ENCODE measurements at places on chromosomes 3 and 15.

DNA sequence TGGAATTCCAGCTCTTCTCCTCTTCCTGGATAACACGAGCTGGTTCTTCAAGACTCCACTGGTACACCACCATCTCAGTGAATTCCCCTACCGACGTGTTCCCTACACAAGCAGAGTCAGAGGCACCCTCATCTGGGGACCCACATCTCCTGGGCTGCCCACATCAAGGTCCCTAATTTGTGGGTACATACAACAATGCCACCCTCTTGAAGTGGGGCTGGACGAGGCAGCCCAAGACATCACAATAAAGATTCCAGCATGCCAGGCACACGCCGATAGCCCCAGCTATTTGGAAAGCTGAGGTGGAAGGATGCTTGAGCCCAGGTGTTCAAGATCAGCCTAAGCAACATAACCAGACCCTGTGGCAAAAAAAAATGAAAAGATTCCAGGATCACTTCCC lies 221.2 kb upstream of the LINGO1 start:
- DNase-seq: no peak

- no peak for DNase-seq
Measured at GRCh38 chr15:63334821-63335220, 46.8 kb downstream of the CA12 start.

- DNase-seq: no peak
Measured at GRCh38 chr3:55906896-55907295, 419.8 kb upstream of the WNT5A start.

DNA sequence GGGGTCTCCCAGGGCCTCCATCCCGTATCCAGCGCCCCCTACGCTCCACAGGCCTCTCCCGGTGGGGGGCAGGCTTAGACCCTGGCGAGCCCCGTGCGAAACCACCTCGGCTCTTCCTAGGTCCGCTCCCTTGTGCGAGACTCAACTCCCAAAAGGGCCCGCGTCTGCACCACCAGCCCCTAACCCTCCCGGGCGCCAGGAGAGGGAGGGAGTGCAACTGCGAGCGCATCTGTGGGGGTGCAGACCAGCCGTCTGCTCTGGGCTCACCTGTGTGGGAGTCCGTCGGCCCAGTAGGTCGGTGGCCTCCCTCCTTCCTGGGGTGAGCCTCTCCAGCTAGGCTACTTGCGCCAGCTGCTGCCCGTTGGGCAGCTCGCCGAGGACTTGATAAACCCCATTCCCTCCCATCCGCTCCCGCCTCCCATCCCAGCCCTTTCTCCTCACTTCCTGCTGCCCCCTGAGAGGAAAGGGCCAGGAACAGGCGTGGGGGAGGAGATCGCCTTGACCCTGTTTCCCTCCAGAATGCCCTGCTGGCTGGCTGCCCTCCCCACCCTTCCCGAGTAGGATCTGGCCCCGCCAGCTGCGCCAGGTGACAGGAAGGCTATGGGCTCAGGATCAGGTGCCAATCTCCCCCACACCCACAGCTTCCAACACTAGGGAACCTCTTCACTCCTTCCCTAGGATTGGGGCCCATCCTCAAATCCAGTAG lies at the start of gene HYAL2:
Gene HYAL2, minus strand, starts transcription at position 360 of the 706 bp plus-strand sequence. CDS start 2,256 bp downstream, outside the sequence.
- DNase-seq: no peak

GRCh38 chr15:36465304-36465703 lies 114.1 kb upstream of the CDIN1 start:
- DNase-seq: no peak

GRCh38 chr15:60385620-60386552 lies 11.9 kb downstream of the ANXA2 start:
- no peak for DNase-seq

GRCh38 chr3:96776818-96777217 lies 37.6 kb upstream of the EPHA6 start:
- DNase-seq: no peak

- no peak for DNase-seq
Measured at GRCh38 chr3:129116482-129116946, 5.1 kb downstream of the RAB43 start.

GRCh38 chr3:157408499-157409149 lies 28.0 kb upstream of the PTX3 start:
- DNase-seq: no peak

DNA sequence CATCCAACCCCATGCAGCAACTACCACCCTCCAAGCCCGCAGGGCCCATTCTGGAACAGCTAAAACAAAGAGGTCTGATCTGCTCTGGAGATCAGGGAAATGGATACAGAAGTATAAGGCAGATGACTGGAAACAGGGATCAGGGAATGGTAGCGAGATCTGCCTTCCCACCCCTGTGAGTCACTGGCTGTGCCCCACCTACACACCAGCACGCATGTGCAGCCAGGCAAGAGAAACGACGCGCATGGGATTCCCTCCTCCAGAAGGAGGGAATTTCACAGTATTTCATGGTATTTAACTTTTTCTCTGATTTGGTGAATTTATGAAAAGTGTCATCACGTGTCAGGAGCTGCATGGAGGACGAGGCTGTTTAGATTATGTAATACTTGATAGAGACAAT lies 116.7 kb downstream of the ARRDC4 start:
- DNase-seq: no peak

DNA sequence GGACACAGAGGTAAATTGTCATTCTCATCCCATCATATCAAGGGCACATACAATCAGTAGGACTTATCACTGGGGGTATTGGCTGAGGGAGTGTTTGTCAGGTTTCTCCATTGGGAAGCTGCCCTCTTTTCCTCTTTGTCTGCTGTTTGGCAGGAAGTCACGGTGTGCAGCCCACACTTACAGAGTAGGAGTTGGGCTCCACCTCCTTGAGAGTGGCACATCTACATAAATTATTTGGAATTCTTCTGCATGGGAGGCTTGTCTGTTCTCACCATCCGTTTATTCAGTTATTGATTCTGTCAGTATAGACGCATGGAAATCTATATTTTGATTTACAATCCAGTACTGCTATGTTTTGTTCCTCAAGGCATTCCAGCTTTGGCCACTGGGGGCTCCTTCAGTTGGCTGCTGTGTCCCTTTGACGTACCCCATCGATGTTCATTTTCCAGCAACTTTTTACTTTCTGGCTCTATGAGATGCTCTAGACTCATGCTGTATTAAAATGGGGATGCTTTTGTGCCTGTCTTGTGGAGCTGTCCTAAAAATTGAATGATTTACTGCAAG lies 200.3 kb downstream of the SLCO3A1 start:
- DNase-seq: no peak

GRCh38 chr3:132253262-132253878 lies 63.8 kb upstream of the ACP3 start:
- no peak for DNase-seq

- DNase-seq: no peak
Measured at GRCh38 chr15:40053079-40053830, 14.3 kb upstream of the SRP14 start.

DNA sequence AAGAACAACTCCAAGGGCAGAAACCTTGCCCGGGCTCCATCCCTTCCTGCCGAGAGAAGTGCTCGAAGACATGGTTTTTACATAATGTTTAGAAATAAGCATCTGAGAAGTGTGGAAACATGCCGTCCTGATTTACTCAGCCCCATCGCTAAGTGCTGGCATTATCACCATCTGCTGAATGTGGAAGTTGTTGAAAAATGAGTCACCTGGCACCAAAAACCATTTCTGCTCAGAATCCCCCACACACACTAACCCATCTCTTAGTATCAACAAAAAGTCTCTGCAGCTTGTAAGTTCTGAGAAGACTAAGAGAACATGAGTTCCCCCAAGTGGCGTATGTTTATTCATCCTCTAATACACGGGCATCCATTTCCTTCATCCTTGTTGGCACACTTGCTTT lies 51.0 kb upstream of the ARL8B start:
- DNase-seq: no peak

DNA sequence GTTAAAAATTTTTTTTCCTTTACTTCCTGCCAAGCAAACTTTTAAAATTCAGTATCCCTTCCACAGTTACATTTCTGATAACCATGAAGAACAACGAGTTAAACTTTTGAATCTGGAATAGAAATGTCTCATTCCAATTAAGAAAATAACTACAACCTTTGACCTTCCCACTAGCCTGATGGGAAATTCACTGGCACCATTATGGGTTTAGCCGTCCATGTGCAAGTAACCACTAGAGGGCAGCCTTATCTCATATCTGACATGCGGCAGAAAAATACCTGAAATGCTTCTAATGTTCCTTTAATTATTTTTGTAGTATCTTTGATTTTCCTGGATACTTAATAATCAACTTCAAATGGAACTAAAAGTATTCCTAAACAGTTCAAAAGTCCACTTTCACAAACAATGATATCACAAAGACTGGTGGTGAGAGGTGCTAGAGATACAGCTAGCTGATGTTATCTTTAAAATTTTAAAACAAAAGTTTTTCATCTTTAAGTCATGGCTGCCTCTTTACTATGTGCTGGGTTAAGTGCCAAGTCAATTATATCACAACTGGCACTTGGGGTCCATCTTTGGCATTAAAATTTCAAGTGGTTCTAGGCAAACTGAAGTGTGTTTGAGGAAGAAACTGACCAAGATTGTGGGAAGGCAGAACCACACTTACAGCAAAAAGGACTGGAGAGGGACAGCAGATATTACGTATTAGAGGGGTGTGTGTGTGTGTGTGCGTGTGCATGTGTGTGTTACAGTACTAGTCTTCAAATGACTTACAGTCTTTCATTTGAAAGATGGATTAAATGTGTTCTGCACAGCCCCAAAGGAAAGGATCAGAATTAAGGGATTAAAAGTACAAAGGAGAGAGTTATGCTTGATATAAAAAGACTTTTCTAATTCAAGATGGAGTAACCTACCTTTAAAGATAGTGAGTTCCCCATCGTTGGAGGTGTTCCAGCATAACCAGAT lies 107.1 kb upstream of the ICE2 start:
- peak; percentile 79 for DNase-seq

DNA sequence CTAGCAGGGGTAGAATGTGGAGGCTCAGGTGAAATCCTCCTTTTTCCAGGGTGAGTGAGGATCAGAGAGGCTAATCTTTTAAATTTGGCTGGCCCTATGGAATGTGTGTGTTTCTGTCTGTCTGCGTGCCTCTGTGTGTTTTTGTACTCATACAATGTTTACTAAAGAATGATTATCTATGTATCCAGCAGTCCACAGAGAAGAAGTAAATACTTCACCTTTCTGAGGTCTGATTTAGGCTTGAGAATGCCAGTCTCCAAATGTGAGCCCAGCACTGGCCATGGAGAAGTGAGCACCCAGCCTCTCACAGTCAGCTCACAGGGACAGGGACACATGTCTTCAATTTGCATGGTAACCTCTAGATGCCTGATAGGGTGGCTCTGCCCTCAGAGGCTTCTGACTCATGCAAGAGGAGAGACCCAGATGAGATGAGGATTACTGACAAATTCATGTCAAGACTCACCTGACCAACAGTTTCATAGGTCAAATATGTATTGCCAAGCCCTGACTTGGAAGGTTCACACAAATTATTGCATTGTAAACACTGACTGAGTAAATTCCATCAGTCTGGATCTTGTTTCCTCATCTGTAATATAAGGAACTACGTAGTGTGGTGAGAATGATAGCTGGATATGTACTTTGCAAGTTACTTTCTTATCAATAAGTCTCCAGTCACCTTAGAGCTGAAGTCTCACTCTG lies 31.0 kb downstream of the ENTPD3 start:
- DNase-seq: no peak

DNA sequence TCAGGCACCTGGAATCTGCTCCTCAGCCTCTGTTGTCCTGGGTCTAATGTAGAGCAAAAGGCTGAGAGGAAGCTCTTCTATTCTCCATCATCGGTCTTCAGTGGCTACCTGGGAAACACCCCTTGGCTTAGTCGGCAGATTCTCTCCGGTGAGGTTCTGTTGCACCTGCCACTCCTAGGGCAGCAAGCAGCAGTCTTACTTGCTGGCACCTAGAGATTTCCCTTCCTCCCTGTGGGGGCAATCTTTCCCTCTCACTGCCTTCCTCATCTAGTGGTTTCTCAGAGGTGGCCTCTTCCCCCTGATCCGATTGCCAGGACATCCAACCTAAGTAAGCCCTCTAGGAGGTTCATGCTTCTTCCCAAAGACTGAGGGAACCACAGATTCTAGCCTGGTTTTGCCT lies 60.8 kb downstream of the PLS1 start:
- no peak for DNase-seq

- no peak for DNase-seq
Measured at GRCh38 chr3:171768281-171768900, 41.9 kb downstream of the PLD1 start.

DNA sequence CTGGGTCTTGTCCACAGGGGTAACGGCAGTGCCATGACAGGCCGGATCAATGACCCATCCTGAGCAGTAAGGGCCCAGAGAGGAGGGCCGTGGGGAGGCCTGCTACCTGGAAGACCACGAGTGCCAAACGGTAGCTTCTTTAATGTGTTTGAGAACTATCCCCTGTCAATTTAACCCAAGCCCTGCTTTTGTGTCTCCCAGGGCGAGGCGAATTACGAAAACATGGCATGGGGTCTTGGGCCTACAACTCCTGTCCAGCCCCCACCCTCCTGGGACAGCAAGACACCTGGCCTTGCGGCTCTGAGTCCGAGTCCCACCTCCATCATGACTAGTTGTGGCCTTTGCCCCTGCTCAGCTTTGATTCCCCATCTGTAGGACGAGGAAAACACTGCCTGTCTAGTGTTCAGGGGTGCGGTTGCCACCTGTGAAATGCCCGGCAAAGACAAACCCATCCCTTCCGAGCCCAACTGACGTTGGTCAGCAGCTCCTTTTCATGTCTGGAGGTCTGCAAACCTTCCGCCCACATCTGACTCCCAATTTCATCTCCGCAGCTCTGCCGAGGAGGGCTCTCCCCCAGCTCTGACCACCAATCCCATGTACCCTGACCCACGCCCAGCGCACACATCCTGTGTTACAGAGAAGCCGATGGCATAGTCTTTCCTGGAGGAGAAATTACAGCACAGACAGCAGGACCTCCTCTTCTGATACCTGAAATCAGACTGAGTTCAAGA lies 28.9 kb upstream of the SNRPA1 start:
- DNase-seq: no peak

- DNase-seq: no peak
Measured at GRCh38 chr15:63915209-63915872, 81.6 kb upstream of the HERC1 start.

- DNase-seq: no peak
Measured at GRCh38 chr3:157782236-157782635, 279.0 kb upstream of the VEPH1 start.

DNA sequence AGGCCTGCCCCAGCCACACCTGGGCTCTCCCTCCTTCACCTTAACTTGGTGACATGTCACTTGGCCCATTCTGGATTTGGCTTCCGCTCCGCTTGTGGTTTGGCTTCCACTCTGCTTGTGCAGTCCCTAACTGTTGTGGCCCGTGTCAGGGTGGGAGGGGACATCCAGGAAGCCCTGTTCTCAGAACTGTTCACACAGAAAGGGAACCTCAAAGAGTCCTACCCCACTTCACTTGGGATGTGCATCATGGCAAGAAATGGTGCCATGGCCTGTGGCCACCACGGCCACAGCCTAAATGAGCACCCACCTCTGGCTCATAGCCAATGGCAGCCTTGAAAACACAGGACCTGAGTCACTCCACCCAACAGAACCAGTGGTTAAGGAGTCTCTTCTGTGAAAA lies 63.4 kb downstream of the CYP19A1 start:
- DNase-seq: no peak

GRCh38 chr15:80028937-80029336 lies 30.5 kb upstream of the ZFAND6 start:
- DNase-seq: no peak
